ENCODE measurements at places on chromosomes 1 and 21.

GRCh38 chr1:18111605-18112297, 4.2 kb downstream of the IGSF21 start:
- no peak for DNase-seq

GRCh38 chr1:77514921-77515776, 167.3 kb downstream of the ZZZ3 start:
- DNase-seq, result no peak

GRCh38 chr1:167520711-167521206, 2.4 kb upstream of the CD247 start:
- DNase-seq, result no peak

DNA sequence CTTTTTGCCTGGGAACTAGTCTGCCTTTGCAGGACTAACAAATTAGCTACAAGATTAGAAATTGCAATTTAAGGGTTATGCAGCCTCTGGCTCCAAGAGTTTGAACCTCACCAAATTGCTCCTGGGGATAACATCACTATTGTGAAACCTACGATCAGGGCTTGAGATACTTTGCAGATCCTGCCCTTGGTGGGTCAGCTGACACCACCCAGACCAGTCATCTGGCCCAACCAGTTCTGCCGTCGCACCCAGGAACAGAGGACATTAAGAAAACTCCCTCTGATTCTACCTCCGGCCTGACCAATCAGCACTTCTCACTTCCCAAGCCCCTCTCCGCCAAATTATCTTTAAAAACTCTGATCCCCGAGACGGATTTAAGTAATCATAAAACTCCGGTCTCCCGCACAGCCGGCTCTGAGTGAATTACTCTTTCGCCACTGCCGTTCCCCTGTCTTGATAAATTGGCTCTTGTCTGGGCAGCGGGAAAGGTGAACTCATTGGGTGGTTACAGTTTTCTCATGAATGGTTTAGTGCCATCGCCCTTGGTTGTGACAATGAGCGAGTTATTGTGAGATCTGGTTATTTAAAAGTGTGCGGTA, 32.9 kb upstream of the B3GALT5 start:
- no peak for DNase-seq

GRCh38 chr1:100061681-100062080, 71.0 kb downstream of the SASS6 start:
- DNase-seq, result no peak

DNA sequence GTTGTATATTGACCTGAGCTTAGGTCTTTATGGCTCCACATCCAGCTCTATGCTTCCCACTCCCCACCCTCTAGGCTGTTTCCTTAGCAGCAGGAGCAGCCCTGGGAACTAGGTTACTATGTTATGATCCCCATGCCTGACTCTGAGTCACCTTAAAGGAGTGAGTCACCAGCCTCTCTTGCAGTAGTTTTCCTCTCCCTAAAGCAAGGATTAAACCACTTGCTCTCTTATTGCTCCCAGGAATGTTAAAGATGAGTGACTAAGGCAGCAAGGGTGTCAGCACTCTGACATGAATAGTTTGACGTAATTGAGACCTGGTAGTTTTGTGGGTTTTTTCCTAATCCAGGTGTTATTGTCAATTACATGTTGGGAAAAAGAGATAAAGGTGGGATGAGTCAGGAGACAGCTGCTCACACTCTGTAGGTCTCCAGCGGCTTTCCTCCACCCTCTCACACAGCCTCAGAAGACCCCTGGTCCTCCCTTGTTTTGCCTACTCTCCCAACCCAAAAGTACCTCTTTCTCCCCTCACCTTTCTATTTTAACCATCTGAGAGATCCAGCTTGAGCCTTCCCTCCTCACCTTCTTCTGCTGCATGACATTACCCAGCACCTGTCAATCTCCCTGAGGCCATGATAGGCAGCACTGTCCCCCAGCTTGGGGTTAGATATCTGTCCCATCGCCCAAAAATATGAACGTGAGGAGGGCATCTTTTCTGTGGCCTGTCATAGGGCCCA, 369.1 kb upstream of the VAMP3 start:
- no peak for DNase-seq

- no peak for DNase-seq
Measured at GRCh38 chr1:193448682-193449461, 262.5 kb upstream of the B3GALT2 start.

- no peak for DNase-seq
Measured at GRCh38 chr1:234469376-234469775, 9.6 kb downstream of the TARBP1 start.

- DNase-seq, result no peak
Measured at GRCh38 chr21:42306366-42307035, 8.7 kb downstream of the TFF3 start.

DNA sequence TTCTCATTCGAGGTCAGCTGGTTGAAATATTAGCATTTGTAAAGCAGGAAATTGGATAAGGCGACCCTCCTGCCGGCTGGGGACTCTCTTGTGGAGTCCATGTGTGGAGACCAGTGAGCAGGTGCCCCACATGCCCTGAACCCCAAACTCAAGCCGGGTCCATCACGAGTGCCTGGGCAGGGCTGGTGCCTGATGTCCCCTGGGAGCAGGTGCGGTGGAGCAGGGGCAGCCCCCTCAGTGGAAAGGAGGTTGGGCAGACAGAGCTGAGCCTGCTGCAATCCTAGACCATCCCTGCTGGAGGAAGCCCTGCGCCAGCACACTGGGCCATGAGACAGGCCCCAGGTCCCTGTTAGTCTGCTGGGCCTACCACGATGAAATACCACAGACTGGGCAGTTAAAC, 395.6 kb downstream of the NPHP4 start:
- DNase-seq, result no peak

DNA sequence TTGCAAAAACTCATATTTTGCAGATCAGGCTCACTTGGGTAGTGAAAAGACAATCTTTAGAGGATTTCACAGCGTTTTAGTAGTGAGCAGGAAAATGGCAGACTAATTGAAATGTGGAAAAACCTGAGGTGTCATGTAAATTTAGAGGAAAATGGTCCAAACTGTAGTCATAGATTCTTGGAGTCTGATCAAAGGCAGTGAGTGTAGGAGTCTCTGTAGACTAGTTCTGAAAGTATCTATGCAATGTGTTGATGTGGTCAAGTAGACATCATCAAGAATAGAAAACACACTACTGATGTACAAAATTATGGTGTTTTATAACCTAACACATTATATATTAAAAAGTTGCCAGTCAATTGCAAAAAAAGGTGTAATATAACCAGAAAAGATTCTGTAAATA, 143.2 kb upstream of the C1orf105 start:
- DNase-seq, result no peak

- DNase-seq, result peak; percentile 24
Measured at GRCh38 chr1:10338047-10338446, 60.8 kb upstream of the PGD start.

DNA sequence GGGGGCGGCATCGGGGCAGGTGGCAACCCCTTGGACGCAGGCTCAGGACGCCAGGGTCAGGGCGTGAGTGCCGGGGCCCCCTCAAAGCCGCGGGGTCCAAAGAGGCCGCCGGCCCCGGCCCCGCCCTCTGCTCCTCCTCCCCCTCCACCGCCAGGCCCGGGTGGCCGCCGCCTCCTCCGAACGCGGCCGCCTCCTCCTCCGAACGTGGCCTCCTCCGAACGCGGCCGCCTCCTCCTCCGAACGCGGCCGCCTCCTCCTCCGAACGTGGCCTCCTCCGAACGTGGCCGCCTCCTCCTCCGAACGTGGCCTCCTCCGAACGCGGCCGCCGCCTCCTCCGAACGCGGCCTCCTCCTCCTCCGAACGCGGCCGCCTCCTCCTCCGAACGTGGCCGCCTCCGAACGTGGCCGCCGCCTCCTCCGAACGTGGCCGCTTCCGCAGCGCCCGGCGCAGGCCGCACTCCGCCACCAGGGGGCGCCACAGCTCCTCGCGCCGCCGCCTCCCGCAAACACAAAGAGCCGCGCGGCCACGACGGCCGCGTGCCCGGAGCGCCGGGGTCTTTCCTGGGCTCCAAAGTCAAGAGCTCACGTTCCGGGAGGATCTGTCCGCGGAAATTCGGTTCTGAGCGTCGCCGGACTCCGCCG, 19.3 kb upstream of the SAMD11 start:
- DNase-seq, result peak; percentile 92

GRCh38 chr1:203508463-203509073, 14.6 kb downstream of the OPTC start:
- no peak for DNase-seq

DNA sequence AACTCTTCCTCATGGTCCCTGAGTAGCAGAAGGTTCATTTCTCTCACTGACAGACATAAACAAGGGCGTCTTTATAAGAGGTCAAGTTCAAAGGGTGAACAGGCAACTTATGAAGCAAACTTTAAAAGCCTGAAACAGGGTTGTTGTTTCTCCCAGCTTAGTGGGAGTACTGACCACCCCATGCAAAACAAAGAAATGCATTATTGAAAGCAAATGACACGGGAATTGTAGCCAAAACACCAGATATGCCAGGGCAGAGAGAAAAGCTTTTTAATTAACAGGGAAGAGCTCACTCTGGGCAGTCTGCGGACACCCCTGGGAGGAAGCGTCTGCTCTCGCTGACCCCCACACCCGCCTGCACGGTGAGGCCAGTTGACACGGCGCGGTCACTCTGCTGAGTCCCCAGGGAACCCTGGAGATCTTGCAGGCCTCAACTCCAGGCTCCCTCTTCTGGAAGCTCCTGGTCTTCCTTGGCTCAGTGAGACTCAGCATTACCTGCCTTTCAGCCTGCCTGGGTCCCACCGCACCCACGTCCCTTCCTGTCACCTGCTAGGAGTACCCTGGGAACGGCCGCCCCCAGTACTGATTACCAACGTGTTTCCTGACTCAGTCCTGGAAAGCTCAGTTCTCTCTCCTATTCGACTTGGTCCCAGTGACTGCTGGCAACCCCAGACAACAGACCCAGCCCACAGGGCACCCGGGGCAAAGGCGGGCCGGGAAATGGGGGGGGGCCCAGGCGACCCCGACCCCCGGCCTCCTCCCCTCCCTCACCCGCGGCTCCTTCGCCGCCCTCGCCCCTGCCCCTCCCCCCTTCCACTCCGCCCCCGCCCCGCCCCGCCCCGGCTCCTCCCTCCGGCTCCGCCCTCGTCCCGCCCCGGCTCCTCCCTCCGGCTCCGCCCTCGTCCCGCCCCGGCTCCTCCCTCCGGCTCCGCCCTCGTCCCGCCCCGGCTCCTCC, 972 bp downstream of the CFAP410 start:
- peak; percentile 65 for DNase-seq

- no peak for DNase-seq
Measured at GRCh38 chr1:245915406-245915805, 591.7 kb downstream of the SMYD3 start.

GRCh38 chr21:39050841-39051587, 132.2 kb downstream of the PSMG1 start:
- no peak for DNase-seq

- DNase-seq, result no peak
Measured at GRCh38 chr1:9700340-9700739, 48.8 kb downstream of the PIK3CD start.

GRCh38 chr1:46370214-46370633, 23.9 kb upstream of the FAAH start:
- DNase-seq, result no peak

DNA sequence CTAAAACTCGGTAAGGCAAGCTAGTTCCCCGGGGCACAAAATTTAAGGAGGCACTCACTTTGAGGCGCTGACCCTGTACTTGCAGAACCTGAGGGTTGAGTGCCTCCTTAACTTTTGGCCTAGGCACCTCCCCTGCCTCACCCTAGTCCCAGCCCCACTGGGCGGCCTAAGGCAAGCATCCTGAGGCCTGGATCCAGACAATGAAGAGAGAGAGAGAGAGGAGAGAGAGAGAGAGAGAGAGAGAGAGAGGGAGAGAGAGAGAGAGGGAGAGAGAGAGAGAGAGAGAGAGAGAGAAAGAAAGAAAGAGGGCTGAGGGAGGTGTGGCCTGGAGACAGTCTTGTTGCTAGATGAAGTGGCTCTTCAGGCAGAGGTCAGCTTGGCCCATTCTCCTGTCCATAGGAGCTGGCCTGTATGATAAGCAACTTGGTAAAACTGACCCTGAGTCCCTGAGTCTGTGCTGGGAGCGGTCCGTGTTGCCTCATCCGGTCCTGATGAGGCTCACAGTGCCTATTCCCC, 7.4 kb upstream of the LRRN2 start:
- DNase-seq, result no peak
